ENCODE measurements at places on chromosomes 4 and X. TPM values are rescaled to one million over a fixed set of nuclear protein-coding genes. Genes with fewer than 3 reads are reported as not detected.
A peak's percentile ranks its signal among the peaks of the same experiment; 100 is the strongest.

NXF2B gene
- not detected for total RNA-seq

APLN gene
- 0.55 TPM for total RNA-seq

UGT2B15 gene
- not detected for total RNA-seq

MAGEC2 gene
- total RNA-seq, result not detected

TRPC3 gene
- 0.24 TPM for total RNA-seq

SLC39A8 gene
- 12.3 TPM for total RNA-seq

FRG2 gene
- total RNA-seq, result 67.1 TPM

BANK1 gene
- total RNA-seq, result not detected

GASK1B gene
- total RNA-seq, result 3.8 TPM

FATE1 gene
- not detected for total RNA-seq

CLNK gene
- not detected for total RNA-seq

SMAD1 gene
- 30.0 TPM for total RNA-seq

TSR2 gene
- total RNA-seq, result 40.8 TPM

HHIP gene
- 0.28 TPM for total RNA-seq

STPG2 gene
- not detected for total RNA-seq

MXD4 gene
- 9.1 TPM for total RNA-seq

SPANXD gene
- not detected for total RNA-seq

DNA sequence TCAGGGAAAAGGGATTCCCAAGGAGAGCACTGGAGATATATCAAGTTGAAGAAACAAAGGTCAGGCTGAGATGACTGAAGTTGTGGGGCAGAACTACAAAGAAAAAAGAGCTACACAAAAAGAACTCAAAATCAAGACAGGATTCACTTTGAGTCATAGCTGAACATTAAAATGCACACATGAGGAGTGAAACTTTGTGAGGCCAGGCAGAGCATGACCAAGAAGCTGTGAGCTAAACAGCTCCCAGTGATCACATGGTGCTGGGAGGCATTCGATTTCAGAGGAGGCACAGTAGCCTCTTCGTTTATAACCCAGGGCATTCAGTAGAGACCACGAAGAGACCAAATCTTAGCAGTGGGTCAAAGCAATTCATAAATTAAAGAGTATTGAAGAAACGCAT is 145.3 kb downstream of the ATRX start:
- H3K27ac ChIP-seq, result no peak overlapping the region
- H3K4me1 ChIP-seq, result no peaks in the 10 kb centered on the region
- no peak overlapping the region for H3K4me3 ChIP-seq
- H3K27me3 ChIP-seq, result no peaks in the 10 kb centered on the region
- peaks cover 11% of the 10 kb centered on the region for H3K36me3 ChIP-seq

DNA sequence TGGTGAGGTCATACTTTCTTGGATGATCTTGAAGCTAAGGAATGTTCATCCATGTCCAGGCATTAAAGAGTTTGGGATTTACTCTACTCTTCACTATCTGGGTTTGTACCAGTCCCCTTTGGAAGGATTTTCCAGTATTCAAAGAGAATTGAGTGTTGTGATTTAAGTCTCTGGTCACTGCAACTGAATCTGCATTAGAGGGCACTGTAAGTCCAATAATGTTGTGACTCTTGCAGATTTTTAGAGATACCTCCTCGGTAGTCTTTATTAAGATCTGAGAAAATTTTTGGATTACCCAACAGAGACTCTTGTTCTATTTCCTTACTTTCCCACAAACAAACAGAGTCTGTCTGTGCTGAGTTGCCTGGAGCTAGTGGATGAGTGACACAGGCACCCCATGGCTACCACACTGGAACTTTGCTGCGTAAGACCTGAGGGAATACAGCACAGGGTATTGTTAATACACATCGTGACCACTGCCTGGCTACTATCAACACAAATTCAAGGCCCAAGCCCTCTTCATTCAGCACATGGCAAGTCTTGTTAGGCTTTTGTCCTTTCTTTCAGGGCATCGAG is 357.1 kb upstream of the KLHL4 start:
- no peak for DNase-seq
- no peaks in the 10 kb centered on the region for H3K4me1 ChIP-seq
- no peaks in the 10 kb centered on the region for H3K36me3 ChIP-seq
- no peak overlapping the region for H3K27ac ChIP-seq

- H3K27ac ChIP-seq, result no peak overlapping the region
- no peaks in the 10 kb centered on the region for H3K4me1 ChIP-seq
- peaks cover 19% of the 10 kb centered on the region for H3K27me3 ChIP-seq
- no peak overlapping the region for H3K4me3 ChIP-seq
- no peaks in the 10 kb centered on the region for H3K36me3 ChIP-seq
These were observed 2.7 kb downstream of the SLC34A2 start for GRCh38 chr4:25658357-25658771.

- H3K27me3 ChIP-seq, result no peaks in the 10 kb centered on the region
- H3K4me1 ChIP-seq, result no peaks in the 10 kb centered on the region
These were observed 651.8 kb downstream of the C4orf33 start for GRCh38 chr4:129747756-129748155.

DNA sequence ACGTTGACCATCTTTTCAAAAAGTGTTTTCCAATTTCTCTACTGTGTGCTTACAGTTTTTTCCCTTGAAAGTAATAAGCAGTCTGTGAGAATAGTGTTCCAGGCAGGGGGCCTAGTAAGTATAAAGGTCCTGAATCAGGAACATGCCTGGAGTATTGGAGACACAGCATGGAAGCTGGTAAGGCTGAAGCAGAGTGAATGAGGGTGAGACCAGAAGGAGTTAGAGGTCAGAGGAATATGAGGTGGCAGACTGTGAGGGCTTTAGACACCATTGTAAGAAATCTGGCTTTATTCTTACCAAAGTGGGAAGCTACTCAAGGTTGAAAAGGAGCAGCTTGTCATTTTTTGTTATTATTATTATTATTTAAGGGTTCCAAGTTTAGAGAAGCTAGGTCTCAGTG is 107.4 kb downstream of the CT47B1 start:
- DNase-seq, result no peak
- H3K36me3 ChIP-seq, result no peaks in the 10 kb centered on the region
- H3K4me3 ChIP-seq, result no peak overlapping the region
- H3K27me3 ChIP-seq, result no peaks in the 10 kb centered on the region

- no peak overlapping the region for H3K4me3 ChIP-seq
- peak overlapping the region; percentile 56 for H3K27ac ChIP-seq
- no peaks in the 10 kb centered on the region for H3K27me3 ChIP-seq
- peaks cover 15% of the 10 kb centered on the region for H3K4me1 ChIP-seq
- no peaks in the 10 kb centered on the region for H3K36me3 ChIP-seq
- DNase-seq, result peak; percentile 11
These were observed 667.4 kb upstream of the NDST4 start for GRCh38 chr4:115780835-115781234.

- H3K36me3 ChIP-seq, result no peaks in the 10 kb centered on the region
- H3K27me3 ChIP-seq, result no peaks in the 10 kb centered on the region
- peak; percentile 12 for DNase-seq
These were observed 46.1 kb downstream of the GRK4 start for GRCh38 chr4:3009422-3009821.

- H3K27me3 ChIP-seq, result no peaks in the 10 kb centered on the region
- peaks cover 7% of the 10 kb centered on the region for H3K4me1 ChIP-seq
- H3K27ac ChIP-seq, result peak overlapping the region; percentile 79
- peaks cover 5% of the 10 kb centered on the region for H3K36me3 ChIP-seq
- DNase-seq, result no peak
These were observed 869 bp downstream of the TMEM184C start for GRCh38 chr4:147617841-147618691.

- H3K27me3 ChIP-seq, result no peaks in the 10 kb centered on the region
- no peak overlapping the region for H3K27ac ChIP-seq
- H3K4me1 ChIP-seq, result peaks cover 38% of the 10 kb centered on the region
- no peak for DNase-seq
- no peak overlapping the region for H3K4me3 ChIP-seq
These were observed 76.4 kb downstream of the RAPGEF2 start for GRCh38 chr4:159178979-159179969.

DNA sequence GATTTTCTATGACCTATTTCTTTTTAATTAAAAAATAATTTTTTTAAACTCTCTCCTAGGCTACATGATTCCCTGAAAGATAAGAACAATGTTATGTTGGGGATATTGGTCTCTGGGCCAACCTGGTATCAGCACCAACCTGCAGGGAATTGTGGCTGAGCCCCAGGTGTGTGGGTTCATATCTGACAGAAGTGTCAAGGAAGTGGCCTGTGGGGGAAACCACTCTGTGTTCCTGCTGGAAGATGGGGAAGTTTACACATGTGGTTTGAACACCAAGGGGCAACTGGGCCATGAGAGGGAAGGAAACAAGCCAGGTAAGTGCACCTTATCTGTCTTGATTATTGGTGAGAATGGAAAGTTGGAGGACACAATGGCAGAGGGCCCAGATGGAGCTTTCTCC is 13.5 kb downstream of the HERC3 start:
- no peak for DNase-seq
- no peak overlapping the region for H3K27ac ChIP-seq
- no peaks in the 10 kb centered on the region for H3K36me3 ChIP-seq

DNA sequence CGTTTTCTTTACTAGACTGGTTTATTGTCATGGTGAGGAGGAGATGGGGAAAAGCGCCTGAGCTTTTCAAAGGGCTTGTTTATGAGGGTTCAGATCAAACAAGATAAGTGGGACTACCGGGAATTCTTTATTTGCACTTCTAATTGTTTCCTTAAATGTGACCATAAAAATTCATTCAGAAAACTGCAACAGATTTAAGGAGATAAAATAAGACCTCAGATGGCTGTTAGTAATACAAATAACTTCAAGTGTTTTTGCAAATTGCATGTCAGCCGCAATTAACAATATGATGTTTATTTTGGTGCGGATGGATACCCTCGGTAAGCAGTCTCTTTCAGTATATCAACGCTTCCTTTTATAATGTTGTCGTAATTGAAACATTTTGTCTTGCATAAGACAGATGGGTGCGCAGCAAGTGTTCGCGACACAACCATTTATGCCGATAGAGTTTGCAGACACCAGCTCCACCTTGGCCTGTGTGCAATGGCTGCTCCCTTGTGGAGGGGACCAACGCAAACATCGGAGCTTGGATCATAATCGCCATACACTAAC is 151.0 kb downstream of the C4orf33 start:
- no peaks in the 10 kb centered on the region for H3K27me3 ChIP-seq
- no peak overlapping the region for H3K27ac ChIP-seq
- H3K4me1 ChIP-seq, result no peaks in the 10 kb centered on the region
- DNase-seq, result no peak

DNA sequence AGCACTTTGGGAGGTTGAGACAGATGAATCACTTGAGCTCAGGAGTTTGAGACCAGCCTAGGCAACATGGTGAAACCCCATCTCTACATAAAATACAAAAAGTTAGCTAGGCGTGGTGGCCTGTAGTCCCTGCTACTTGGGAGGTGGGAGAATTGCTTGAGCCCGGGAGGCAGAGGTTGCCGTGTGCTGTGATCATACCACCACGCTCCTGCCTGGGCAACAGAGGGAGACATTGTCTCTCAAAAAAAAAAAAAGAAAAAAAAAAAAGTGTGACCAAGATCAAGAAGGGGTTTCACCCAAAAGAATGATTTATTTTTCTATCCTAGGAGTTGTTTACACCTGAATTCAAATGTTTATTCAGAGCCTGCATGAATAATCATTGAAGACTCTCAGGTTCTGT is 572.4 kb upstream of the GALNT7 start:
- H3K4me1 ChIP-seq, result peaks cover 3% of the 10 kb centered on the region
- no peaks in the 10 kb centered on the region for H3K27me3 ChIP-seq
- no peaks in the 10 kb centered on the region for H3K36me3 ChIP-seq

DNA sequence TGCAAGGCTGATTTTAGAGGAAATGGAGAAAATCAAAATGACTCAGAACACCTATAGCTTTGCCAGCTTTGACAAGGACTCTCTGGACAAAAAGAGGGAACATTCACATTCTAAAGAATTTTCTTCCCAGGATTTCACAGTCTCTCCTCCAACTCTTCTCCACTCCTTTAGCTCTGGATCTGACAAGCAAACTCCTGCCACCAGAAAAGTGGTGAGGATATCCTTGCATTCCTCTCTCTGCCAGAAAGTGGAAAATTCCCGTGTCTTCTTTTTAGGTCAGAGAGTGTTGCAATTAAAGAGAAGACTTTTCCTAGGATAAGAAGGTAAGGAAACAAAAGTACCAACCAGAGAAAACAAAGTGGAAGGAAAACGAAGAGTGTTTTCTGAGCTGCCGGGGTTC is 16.1 kb upstream of the PDGFRA start:
- H3K4me3 ChIP-seq, result no peak overlapping the region
- no peaks in the 10 kb centered on the region for H3K4me1 ChIP-seq
- no peak overlapping the region for H3K27ac ChIP-seq
- H3K27me3 ChIP-seq, result peaks cover 3% of the 10 kb centered on the region
- no peak for DNase-seq
- H3K36me3 ChIP-seq, result no peaks in the 10 kb centered on the region

DNA sequence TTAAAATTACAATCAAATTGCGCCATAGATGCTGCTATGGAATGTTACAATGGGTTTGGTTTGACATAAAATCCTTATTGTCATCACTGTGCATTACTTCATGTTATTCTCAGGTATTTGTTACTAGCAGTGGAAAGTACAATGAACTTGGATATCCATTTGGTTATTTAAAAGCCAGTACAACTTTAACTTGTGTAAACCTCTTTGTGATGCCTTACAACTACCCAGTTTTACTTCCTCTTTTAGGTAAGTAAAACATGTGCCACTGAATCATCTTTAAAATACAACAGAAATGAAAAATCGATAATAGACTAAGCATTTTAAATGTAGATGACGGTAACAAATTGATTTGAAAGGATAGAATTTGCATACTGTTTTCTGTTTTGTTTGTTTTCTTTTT is 35.6 kb downstream of the INTS6L start:
- no peak for DNase-seq
- no peak overlapping the region for H3K4me3 ChIP-seq
- no peaks in the 10 kb centered on the region for H3K36me3 ChIP-seq
- no peaks in the 10 kb centered on the region for H3K27me3 ChIP-seq

- no peaks in the 10 kb centered on the region for H3K4me1 ChIP-seq
- H3K27ac ChIP-seq, result no peak overlapping the region
- H3K27me3 ChIP-seq, result no peaks in the 10 kb centered on the region
- H3K4me3 ChIP-seq, result no peak overlapping the region
- peak; percentile 25 for DNase-seq
These were observed 107.0 kb downstream of the REPS2 start for GRCh38 chrX:17053502-17053901.

- H3K4me3 ChIP-seq, result no peak overlapping the region
- H3K36me3 ChIP-seq, result no peaks in the 10 kb centered on the region
- H3K4me1 ChIP-seq, result no peaks in the 10 kb centered on the region
- H3K27me3 ChIP-seq, result no peaks in the 10 kb centered on the region
These were observed 38.3 kb downstream of the ACOX3 start for GRCh38 chr4:8402181-8402597.

GRCh38 chr4:2177443-2178093 is 64.4 kb downstream of the HAUS3 start:
- H3K27me3 ChIP-seq, result no peaks in the 10 kb centered on the region
- no peak overlapping the region for H3K27ac ChIP-seq
- H3K4me1 ChIP-seq, result no peaks in the 10 kb centered on the region
- DNase-seq, result no peak
- no peaks in the 10 kb centered on the region for H3K36me3 ChIP-seq
- H3K4me3 ChIP-seq, result no peak overlapping the region

- no peak overlapping the region for H3K27ac ChIP-seq
- H3K4me3 ChIP-seq, result no peak overlapping the region
- no peaks in the 10 kb centered on the region for H3K27me3 ChIP-seq
These were observed 337.1 kb upstream of the PUDP start for GRCh38 chrX:7485061-7485460.

GRCh38 chrX:10076765-10077164 is 80.0 kb upstream of the CLCN4 start:
- H3K4me1 ChIP-seq, result peaks cover 7% of the 10 kb centered on the region
- no peak for DNase-seq
- no peak overlapping the region for H3K27ac ChIP-seq
- no peaks in the 10 kb centered on the region for H3K27me3 ChIP-seq
- no peak overlapping the region for H3K4me3 ChIP-seq

- no peaks in the 10 kb centered on the region for H3K36me3 ChIP-seq
- no peak overlapping the region for H3K27ac ChIP-seq
These were observed 175.2 kb upstream of the CPEB2 start for GRCh38 chr4:14827111-14827510.
